Breast epithelium (tissue), 4 donors: ENCODE measurements at places on chromosomes 11 and 22.

DNA sequence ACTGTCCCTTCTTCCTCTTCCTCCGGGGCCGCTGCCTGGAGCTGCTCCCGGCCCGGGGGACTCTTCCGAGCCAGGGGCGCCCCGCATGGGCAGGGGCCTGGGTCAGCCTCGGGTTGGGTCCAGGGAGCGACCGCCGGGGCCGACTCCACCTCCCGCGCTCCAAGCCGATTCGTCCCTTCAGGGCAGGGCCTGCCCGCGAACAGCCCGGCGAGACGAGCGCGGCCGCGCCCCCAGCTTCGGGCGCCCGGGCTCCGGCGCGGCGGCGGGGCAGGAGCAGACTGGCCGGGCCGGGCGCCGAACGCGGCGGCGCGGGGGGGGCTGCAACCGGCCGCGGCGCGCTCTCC is at the start of gene LARGE1:
LARGE1 (minus strand) TSS at position 280 of the 344 bp plus-strand sequence.
- peaks cover 11% of the 10 kb centered on the region for H3K4me1 ChIP-seq
- no peak for DNase-seq
- H3K4me3 ChIP-seq: peak within 1 kb of the TSS; percentile 80
- H3K27me3 ChIP-seq: no peaks in the 10 kb centered on the region
- H3K36me3 ChIP-seq: no peaks in the 10 kb centered on the region
- peak within 1 kb of the TSS; percentile 90 for H3K27ac ChIP-seq

GRCh38 chr11:111205632-111206385 is 39.7 kb upstream of the POU2AF2 start:
- H3K27ac ChIP-seq: no peak overlapping the region
- H3K27me3 ChIP-seq: no peaks in the 10 kb centered on the region
- no peak for DNase-seq
- H3K36me3 ChIP-seq: no peaks in the 10 kb centered on the region
- no peaks in the 10 kb centered on the region for H3K4me1 ChIP-seq
- H3K4me3 ChIP-seq: no peak overlapping the region

- H3K36me3 ChIP-seq: no peaks in the 10 kb centered on the region
- H3K27ac ChIP-seq: no peak overlapping the region
- H3K4me1 ChIP-seq: no peaks in the 10 kb centered on the region
Observed at GRCh38 chr11:100903284-100903683, 216.2 kb downstream of the ARHGAP42 start.

DNA sequence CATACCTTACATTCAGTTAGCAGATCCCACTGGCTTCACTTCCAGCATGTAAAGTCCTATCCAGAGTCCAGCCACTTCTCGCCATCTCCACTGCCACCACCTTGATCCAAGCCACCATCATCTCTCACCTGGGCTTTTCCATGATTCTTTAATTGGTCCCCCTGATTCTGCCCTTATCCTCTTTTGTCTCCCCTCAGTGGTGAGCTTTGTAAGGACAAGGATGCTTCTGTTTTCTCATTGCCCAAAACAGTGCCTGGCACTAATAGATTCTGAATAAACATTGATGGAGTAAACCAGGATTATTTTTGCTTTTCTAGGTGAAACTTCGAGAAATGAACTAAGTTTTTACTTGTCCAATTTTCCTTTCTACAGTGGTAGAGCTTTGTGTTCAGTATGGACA is 4.4 kb downstream of the POLA2 start:
- DNase-seq: no peak
- no peak overlapping the region for H3K27ac ChIP-seq

- no peaks in the 10 kb centered on the region for H3K27me3 ChIP-seq
- no peak overlapping the region for H3K4me3 ChIP-seq
- no peaks in the 10 kb centered on the region for H3K4me1 ChIP-seq
- H3K27ac ChIP-seq: peak overlapping the region; percentile 89
Observed at GRCh38 chr22:45225732-45226502, 14.8 kb downstream of the KIAA0930 start.

DNA sequence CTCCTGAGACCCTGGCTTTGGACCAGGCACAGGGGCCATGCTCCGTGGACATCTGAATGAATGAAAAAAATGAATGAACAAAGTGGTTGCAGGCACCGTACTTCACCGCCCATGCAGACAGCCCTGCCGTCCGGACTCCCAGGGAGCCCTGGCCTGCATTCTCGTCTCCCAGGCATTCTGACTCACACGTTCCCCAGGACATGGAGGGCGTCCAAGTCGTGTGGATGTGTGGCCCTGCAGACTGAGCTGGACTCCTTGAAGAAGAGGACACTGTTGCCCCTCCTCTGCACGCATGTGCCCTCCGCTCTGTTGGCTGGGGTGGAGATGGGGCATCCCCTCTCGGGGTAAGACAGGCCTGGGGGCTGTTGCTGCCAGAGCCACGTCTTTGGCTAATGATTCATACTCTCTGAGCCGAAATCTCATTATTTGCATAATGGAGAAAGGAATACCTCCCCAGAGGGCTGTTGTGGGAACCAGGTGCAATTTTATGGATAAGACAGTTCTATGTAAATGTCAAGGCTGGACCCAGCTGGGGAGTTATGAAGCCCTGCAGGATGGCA is 49.7 kb downstream of the RTL6 start:
- H3K4me1 ChIP-seq: no peaks in the 10 kb centered on the region
- H3K27me3 ChIP-seq: no peaks in the 10 kb centered on the region

DNA sequence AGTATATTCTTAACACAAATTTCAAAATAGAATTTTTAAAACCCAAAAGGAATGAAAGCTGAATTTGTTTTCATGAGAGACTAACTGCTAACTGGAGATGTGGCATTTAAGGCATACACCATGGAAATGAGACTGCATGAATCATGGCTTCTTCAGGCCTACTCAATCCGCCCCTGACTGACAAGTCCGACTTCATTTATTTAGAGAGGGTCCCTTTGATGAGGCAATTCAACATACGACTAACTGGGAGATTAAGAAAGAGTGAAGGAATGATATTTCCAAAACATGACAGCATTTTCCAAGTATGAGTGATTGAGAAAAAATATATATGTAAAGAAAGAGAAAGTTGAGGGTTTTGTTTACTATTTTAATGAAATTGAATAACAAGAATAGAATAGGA is 720.1 kb downstream of the DLG2 start:
- no peaks in the 10 kb centered on the region for H3K36me3 ChIP-seq
- no peak overlapping the region for H3K4me3 ChIP-seq
- no peaks in the 10 kb centered on the region for H3K27me3 ChIP-seq
- H3K27ac ChIP-seq: no peak overlapping the region
- no peak for DNase-seq

- no peak for DNase-seq
- H3K27ac ChIP-seq: no peak overlapping the region
- peaks cover 2% of the 10 kb centered on the region for H3K4me1 ChIP-seq
- H3K4me3 ChIP-seq: no peak overlapping the region
- no peaks in the 10 kb centered on the region for H3K27me3 ChIP-seq
- H3K36me3 ChIP-seq: no peaks in the 10 kb centered on the region
Observed at GRCh38 chr11:63993993-63994392, 7.8 kb downstream of the OTUB1 start.

DNA sequence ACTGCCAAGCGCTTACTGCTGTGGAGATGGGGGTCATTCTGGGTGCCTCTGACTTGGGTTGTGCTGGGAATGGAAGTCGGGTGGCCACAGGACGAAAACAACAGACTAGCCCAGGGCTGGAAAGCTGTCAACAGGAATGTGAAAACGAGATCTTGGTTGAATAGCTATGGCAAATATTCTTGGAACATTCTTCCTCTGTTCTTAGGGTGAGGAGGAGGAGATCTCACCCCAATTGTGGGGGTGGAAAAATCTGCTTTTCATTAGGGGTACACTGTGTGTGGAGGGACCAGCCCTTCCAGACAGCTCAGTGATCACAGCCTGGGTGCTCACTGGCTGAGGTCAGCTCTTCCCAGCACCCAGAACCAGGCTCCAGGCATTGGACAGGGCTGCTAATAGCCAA is 52.0 kb upstream of the PRSS23 start:
- DNase-seq: no peak
- no peaks in the 10 kb centered on the region for H3K27me3 ChIP-seq
- H3K27ac ChIP-seq: peak overlapping the region; percentile 19
- no peak overlapping the region for H3K4me3 ChIP-seq

DNA sequence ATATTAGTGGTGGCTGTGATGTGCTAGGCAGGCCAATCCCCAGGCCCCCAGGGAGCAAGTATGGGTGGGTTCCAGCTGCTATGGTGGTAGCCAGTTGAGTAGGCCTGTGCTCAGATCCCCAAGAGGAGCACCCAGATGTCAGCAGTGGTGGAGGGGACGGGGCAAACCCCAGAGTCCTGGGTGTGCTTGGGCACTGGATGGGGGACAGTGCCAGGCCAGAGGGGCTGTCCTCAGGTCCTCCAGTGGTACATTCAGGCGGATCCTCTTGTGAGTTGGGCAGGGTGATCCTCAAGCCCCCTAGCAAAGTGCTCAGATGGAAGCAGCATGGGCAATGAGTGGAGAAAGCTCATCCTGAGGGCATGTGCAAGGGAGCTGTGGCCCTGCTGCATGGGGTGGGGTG is 26.0 kb downstream of the CFAP300 start:
- no peak for DNase-seq
- no peaks in the 10 kb centered on the region for H3K36me3 ChIP-seq
- no peaks in the 10 kb centered on the region for H3K27me3 ChIP-seq
- no peaks in the 10 kb centered on the region for H3K4me1 ChIP-seq
- no peak overlapping the region for H3K27ac ChIP-seq
- H3K4me3 ChIP-seq: no peak overlapping the region

DNA sequence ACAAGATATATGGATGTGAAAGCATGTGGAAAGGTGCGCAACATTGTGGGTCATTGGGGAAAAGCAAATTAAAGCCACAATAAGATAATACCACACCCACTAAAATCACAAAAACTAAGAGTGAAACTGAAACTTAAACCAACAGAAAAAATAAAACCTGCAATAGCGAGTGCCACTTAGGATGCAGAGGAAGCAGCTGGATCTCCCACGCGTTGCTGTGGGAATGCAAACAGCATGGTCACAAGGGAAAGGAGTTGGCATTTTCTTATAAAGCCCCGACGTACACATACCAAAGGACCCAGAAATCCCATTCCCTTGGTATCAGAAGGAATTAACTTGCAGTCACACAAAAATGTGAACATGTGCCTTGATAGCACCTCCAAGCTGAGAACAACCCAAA is 712.0 kb downstream of the TBC1D22A start:
- H3K4me3 ChIP-seq: no peak overlapping the region
- no peaks in the 10 kb centered on the region for H3K4me1 ChIP-seq
- no peak for DNase-seq
- H3K27ac ChIP-seq: no peak overlapping the region
- no peaks in the 10 kb centered on the region for H3K36me3 ChIP-seq

DNA sequence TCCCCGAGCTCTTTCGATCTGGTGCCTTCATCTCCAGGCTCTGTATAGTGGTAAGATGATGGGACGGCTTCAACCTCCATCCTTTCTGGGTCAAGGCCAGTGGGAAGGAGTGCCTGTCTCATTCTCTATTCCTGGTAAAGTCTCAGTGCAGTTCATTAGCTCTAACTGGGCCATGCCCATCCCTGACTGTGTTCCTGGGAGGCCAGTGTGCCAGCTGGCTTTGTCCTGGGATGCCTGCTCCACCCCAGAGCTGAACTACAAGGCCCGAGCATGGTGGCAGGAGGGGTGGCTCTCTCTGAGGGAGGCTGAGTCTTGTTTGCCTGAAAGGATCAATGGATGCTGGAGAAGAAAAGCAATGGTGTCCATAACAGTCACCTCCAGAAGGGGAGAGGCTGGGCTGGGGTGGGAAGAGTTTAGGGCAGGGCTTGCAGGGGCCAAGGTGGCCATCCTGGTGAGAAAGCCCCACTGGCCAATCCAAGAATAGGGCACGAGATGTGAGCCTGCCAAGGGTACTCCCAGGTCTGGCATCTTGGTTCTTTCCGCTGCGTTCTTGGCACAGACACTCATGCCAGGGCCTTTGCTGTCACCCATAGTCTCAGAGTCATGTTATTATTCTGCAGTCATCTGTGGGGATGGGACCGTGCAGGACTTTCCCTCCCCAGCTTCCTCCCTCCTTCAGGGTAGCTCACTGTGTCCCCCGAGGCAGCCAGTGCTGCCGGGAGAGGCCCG is 60.1 kb downstream of the PARVB start:
- no peaks in the 10 kb centered on the region for H3K36me3 ChIP-seq
- H3K4me1 ChIP-seq: no peaks in the 10 kb centered on the region
- no peak overlapping the region for H3K4me3 ChIP-seq
- DNase-seq: no peak
- H3K27ac ChIP-seq: no peak overlapping the region
- H3K27me3 ChIP-seq: no peaks in the 10 kb centered on the region

- no peaks in the 10 kb centered on the region for H3K36me3 ChIP-seq
- H3K27me3 ChIP-seq: no peaks in the 10 kb centered on the region
- H3K27ac ChIP-seq: no peak overlapping the region
- no peaks in the 10 kb centered on the region for H3K4me1 ChIP-seq
- DNase-seq: no peak
Observed at GRCh38 chr11:60777572-60777971, 7.6 kb upstream of the MS4A10 start.

GRCh38 chr11:130477586-130478203 is 29.2 kb downstream of the ADAMTS15 start:
- peak overlapping the region; percentile 92 for H3K27ac ChIP-seq
- H3K36me3 ChIP-seq: no peaks in the 10 kb centered on the region
- H3K4me3 ChIP-seq: no peak overlapping the region

- DNase-seq: no peak
- H3K27ac ChIP-seq: peak overlapping the region; percentile 25
- H3K27me3 ChIP-seq: no peaks in the 10 kb centered on the region
- no peak overlapping the region for H3K4me3 ChIP-seq
- H3K4me1 ChIP-seq: no peaks in the 10 kb centered on the region
- no peaks in the 10 kb centered on the region for H3K36me3 ChIP-seq
Observed at GRCh38 chr11:130634961-130635473, 186.6 kb downstream of the ADAMTS15 start.
